Activated T-helper 1 cell treated with anti-CD3 and anti-CD28 coated beads, Interleukin-12 subunit alpha, Interleukin-12 subunit beta, Interleukin-2, Interleukin-4 antibody, amounts not matched to agents 30 ng/mL and 10 ng/mL and 1 ng/mL, durations not matched to agents 14 hours and 24 hours and 36 hours (primary cell): ENCODE measurements at places on chromosomes 6 and 20.

DNA sequence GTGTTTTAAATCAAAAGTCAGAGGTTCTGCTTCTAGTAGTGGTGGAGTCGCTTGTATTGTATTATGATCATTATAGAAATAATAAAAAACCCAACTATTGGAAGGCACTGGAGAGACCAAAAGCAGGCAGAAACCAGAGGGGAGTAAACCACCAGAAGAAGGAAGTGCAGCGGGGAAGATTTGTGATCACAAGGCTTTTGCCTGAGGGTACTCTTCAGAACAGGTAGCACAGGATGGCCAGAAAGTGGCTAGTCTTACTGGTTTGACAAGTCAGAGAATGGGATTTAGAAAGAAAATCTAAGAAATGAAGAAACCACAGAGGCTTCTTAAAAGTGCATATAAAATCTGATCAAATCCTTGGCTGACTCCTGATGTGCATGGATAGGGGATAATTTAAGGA is 24.0 kb downstream of the MAPK13 start:
- no peak for DNase-seq

- no peak for DNase-seq
Measured at GRCh38 chr20:45354423-45355208, 6.4 kb upstream of the SDC4 start.

DNA sequence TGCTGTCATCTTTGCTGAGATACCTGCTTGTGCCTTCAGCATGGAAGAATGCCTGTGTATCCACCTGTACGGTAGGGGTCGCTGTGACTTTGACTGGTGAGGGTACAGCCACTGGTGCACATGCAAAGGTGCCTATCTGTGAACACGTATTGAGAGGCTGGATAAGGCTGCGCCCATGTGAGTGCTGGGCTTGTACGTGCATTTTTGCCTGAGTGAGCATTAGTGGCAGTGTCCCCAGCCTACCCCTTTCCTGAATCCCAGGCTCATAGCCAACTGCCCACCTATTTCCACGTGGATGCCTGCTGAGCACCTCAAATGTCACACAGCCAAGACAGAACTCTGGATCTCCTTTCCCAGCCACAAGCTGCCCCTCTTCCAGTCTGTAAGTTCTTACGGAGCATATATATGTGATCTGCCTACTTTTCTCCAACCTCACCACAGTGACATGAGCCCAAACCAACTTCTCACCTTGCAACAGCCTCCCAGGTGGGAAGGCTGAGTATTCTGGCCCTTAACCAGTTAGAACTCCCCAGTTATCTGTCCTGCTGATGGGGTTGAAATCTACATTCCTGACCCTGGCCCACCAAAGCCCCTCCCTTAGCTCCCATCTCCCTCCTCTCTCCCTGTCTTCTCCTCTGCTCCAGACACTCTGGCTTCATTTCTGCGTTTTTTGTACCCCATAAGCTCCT is 1.1 kb upstream of the SLC2A10 start:
- no peak for DNase-seq

DNA sequence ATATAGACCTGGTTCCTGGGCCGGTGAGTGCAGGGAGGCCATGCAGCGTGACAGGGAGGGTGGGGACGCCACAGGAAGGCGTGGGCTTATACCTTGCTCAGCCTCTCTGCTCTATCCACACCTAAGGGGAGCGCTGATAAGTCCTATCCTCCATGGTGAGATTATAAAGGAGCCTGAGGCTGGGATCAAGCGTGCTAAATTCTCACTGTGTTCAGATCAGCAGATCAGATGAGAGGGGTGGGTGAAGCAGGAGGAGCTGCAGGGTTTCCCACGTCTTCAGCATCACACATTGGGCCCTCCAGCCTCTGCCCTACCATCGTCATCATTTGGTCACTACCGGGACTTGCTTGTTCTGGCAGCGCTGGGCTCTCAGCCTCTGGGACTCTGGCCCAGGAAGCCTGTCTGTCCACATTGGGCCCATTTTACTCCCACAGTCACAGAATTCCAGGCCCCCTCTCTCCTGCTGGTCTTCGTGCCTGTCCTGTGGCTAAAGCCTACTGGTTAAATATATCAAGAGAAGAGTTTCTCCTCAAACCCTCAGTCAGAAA is 29.1 kb upstream of the PDE10A start:
- DNase-seq: no peak

DNA sequence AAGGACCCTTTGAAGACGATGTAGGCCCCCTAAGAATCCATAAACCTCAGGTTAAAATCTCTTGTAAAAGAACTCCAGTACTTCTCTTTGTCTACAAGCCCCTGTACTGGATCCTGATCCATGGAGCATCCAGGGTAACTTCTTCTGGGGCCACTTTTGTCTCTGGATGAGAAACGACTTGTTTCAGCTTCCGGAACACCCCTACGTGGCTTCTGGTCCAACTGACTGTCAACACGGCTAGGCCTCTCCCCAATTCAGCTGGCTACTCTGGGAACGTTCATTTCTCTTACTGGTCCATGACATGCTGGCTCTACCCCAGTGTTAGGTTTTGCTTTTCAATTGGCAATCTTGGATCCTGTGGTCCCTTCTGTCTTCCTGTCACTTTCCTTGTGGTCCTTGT is 198.0 kb downstream of the BACH2 start:
- DNase-seq: no peak

GRCh38 chr6:45531999-45532595 is 154.4 kb upstream of the SUPT3H start:
- no peak for DNase-seq

GRCh38 chr6:17621003-17621402 is 20.9 kb downstream of the FAM8A1 start:
- no peak for DNase-seq

GRCh38 chr6:86707545-86708120 is 229.7 kb upstream of the HTR1E start:
- DNase-seq: no peak

- no peak for DNase-seq
Measured at GRCh38 chr6:116513224-116513875, 1.9 kb downstream of the CALHM5 start.

- no peak for DNase-seq
Measured at GRCh38 chr6:247351-247750, 44.9 kb upstream of the DUSP22 start.

- no peak for DNase-seq
Measured at GRCh38 chr6:429515-430121, 38.1 kb downstream of the IRF4 start.

- no peak for DNase-seq
Measured at GRCh38 chr20:57671072-57671391, 38.8 kb downstream of the PMEPA1 start.

- no peak for DNase-seq
Measured at GRCh38 chr6:132204591-132204990, 196.7 kb downstream of the MOXD1 start.

GRCh38 chr6:113184291-113184690 is 672.9 kb upstream of the MARCKS start:
- no peak for DNase-seq

GRCh38 chr6:22447249-22448196 is 121.8 kb upstream of the HDGFL1 start:
- no peak for DNase-seq

DNA sequence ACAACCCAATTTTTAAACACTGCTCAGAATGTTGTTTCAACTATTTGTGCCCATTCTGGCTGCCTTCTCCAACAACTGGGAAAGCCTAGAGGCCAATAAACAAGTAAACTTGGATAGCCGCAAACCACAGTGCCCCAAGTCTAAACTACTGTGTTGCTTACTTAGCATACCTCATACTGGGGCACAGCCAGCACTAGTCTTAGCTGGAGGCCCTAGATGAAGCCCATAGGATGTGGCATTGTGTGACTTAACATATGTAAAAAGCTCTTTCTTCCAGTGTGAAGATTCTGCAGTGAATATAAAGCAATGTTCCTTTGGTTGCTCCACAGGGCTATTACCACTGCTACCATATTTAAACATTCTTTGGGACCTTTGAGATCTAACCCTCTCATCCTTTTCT is 564.3 kb upstream of the NRSN1 start:
- no peak for DNase-seq

- DNase-seq: no peak
Measured at GRCh38 chr6:108937170-108937569, 88.9 kb downstream of the ARMC2 start.

DNA sequence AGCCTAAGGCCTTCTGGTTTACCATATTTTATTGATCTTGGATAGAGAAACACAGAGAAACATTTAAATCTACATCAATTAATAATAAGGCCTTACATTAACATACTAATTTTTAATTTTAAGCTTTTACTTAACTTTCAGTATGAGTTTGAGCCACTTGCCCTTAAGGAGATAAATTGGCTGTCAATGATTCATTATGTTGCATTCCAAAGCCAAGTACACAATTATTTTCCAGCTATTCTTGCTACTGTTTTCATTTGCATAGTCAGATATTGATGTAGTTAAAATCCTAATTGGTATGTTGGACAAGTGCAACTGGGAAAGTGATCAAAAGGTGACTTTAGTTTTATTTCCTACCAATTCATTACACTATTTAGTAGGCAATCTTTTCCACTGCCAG is 58.2 kb downstream of the MOCS1 start:
- no peak for DNase-seq

DNA sequence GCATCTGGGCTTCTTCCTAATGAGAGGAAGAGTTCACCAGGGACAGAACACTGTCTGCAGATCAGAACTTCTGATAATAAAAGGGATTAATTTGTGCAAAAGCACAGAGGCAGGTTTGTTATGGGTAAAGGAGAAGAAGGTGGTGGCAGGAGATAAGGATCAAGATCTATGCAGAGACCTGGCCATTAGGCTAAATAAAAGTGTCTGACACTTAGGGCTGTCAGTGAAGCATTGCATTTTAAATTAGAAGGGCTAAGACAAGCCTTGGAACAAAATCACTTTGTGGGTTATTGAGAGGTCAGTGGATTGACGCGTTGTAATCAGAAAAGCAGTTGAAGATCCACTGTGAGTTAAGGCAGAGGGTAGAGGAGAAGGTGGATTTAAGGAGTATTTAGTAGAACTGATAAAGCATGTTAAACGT is 76.8 kb downstream of the MAP3K4 start:
- no peak for DNase-seq

DNA sequence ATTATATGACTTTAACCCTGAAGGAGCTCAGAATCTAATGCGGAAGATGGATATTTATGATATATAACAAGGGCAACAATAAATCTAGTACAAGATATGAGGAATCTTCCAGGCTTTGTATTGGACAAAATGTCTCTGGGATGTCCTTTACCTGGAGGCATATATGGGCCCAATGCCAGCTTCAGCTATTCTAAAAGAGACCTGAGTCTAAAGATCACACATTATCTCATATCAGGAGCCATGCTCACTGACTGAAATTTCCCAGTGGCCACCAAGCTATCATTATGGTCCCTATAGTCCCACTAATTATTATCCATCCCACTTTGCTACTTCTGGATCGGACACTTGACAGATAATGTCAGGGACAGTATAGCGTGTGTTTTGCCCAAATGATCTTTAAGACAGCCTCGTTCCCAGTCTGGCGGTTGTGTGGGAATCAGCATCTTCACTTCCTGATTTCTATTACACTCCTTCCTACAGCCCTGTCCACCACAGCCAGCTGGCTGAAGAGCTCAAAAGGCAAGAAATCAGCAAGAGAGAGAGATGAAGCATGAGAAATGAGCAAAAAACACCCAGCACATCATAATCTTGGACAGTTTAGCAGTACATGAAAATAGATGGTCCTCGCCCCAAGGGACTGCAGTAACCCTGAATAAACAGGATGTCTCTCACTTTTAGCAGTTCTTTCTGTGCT is 34.9 kb downstream of the KLHL31 start:
- DNase-seq: no peak

DNA sequence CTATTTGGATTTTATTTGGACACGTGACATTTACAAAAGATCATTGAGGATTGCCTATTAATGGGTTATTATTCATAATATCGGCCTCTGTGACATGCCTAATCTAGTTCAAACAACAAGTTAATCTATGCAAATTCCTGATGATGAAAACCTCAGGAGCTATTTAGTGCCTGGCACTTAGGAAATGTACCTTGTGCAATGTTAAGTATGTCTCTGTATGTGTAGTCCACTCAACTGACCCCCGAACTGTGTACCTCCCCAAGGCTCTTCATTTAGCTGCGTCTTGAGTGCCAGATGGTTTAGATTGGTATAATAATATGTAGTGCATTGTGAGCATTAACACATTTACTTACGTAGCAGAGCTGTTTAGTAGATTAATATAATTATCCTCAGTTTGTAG is 6.9 kb downstream of the LAMA2 start:
- no peak for DNase-seq

DNA sequence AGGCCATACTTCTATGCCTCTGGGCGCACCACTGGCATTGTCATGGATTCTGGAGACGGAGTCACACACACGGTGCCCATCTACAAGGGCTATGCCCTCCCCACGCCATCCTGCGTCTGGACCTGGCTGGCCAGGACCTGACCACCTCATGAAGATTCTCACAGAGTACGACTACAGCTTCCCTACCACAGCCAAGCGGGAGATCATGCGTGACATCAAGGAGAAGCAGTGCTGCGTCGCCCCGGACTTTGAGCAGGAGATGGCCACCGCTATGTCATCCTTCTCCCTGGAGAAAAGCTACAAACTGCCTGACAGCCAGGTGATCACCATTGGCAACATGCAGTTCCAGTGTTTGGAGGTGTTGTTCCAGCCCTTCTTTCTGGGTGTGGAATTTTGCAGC is 23.8 kb downstream of the TMEM74B start:
- DNase-seq: no peak

- DNase-seq: no peak
Measured at GRCh38 chr6:15061180-15061641, 184.7 kb upstream of the JARID2 start.

DNA sequence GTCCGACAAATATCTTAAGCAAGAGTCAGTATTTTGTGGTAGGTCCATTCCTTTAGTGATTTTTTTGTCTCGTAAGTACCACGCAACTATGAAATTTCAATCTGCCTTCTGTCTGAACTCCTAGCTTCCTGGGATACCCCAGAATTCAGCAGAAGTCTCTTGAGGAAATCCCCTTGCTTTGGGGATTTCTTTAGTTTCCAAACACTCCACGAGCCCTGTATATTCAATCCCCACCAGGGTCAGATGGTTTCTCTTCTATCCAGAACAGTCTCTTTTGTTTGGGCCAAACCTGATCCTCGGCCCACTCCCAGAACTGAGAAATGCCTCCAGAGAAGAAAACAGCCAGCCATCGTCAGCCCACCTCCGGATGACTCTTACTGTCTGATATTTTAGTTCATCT is 113.0 kb downstream of the CHD6 start:
- no peak for DNase-seq

DNA sequence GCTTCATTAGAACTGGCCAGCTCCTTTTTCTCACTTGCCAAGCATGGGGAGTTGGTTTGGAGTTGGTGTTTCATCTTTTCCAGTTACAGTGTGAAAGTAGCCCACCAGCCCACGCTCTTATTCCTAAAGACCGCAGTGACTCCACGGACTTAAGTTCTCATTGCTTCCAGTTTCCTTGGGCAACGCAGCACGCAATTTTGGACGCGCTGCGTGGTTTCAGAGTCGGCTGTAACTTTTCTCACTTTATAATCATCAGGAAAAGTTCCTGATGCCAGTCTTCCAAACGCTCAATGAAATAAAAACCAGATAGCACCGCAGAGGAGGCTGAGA is 381 bp upstream of the PEX7 start:
- DNase-seq: no peak
